D341Med (cell line): ENCODE measurements at places on chromosomes 11 and 22.

DNA sequence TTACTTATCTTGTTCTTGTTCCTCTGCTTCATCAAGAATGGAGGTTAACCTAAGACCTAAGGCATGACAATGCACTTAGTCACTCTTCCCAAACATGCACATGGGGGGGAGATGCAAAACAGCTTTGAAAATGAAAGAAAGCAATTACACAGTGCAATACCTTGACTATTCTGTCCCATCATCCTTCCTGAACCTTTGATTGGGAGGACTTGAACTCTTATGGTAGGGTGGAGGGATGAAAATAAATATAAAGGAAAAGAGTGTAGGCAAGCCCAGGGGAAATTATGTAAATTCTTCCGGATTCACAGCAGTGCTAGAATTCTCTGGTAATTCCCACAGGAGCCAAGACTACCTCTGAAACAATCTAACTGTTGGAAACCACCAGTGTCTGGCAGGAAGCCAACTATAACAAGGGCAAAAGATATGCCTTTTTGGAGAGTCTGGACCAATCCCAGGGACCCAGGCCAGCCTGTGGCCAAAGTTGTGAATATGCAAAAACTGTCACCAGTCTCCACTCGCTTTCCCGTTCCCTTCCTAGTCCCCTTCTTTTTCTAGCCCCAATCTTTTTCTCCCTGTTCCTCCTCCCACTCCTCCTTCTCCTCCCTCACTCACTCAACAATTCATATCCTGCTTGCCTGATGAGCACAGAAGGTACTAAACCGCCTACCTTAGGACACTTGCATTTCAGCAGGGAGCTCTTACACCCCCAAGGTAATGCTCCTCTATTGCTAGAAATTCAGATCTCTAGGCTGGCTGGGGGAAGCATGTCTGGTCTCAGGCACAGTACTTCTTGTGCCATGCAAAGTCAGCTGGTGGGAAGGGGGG lies 2.5 kb upstream of the RCN1 start:
- no peak for DNase-seq

DNA sequence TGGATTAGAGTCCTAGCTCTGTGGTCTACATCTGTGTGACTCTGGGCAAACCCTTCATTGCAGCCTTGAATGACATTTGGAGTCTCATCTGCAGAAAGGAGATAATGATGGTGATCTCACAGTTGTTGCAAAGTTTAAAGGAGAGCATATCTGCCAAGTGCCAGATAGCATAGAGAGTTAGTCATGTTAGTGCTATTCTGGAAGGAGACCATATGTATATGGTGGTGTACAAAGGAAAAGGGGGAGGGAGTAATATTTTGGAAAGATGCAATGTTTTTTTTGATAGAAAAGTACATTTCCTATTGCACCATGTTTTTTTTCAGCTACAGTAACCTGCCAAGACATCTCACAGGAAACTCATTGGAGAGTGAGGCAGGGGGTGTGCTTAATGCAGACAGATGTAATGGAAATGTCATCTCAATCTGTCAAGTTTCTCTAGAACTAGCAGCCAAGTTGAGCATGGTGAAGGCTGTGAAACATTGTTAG lies 92.1 kb upstream of the NARS2 start:
- DNase-seq: no peak

- DNase-seq: no peak
Measured at GRCh38 chr11:68346462-68346790, 34.0 kb downstream of the LRP5 start.

GRCh38 chr22:22712092-22712658 lies 67.8 kb downstream of the GGTLC2 start:
- DNase-seq: no peak

GRCh38 chr11:124793466-124794278 lies 6.5 kb downstream of the MSANTD2 start:
- peak; percentile 43 for DNase-seq

GRCh38 chr11:2473361-2474058 lies 28.7 kb downstream of the KCNQ1 start:
- no peak for DNase-seq

DNA sequence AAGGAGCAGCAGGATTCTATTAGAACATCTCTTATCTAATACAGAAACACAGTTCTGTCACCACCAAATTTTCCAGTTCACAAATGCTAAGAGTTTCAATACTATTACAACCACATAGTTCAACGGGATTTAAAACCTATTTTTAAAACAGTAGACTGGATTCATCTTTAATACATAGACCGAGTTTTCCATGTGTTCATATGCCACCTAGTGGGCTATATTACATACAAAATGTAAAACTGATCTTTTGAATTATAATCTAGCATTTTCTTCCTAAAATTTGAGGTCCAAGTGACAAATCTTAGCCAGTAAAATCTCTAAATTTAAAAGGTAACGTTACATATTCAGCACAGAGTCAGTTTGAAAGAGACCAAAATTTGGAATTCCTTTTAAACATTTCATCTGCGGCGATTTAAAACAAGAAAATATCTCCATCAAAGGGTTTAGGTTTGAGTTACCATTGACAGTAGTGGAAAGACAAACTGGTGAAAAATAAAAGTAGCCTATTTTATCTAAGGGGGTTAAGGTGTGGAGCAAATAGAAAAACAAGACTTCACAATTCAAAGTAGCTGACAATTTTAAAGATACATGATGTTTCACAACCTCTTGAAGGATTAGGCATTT lies 269.3 kb upstream of the MPPED2 start:
- DNase-seq: no peak

DNA sequence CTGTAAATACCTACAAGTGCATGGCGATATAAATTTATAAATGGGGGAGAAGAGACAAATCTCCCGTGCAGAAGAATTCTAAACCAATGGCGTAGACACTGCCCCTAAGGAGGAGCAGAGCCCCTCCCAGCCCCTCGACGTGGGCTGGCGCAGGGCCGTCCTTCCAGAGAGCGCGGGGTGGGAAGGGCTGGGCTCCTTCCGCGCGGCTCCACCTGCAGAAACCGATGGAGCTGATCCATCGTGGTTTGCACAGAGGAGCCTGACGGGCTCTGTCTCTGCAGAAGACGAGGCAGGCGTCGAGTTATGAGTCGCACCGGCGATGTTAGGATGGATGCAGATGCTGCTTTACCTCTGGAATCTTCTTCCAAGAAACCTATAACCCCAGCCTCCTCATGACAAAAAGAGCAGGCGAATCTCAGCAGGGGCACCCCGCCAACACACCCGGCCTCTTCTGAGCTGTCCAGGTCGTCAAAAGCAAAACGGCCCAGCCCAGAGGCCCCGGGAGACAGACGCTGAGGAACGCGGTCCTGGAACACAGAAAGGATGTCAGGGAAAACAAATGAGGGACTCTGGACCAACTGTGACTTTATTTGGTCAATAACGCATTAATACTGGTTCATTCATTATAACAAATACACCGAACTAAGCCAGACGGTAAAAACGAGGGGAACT lies 11.0 kb upstream of the B4GALNT4 start:
- DNase-seq: no peak

DNA sequence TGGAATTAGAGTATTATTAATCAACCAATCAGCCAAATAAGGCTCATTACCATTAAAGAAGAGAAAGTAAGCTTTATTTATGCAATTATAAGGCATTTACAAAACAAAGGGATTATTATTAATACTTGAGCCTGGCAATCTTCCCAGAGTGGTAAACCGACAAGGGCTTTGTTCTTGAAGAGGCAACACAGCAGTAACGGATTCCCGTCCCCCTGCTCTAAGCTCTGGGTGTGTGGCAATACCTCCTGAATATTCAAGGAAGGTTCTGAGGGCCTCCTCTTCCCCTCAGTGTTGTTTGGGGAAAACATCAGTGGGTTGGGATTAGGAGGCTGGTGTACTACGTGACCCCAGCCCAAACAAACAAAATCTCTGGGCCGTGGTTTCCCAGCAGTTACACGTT lies 176.5 kb downstream of the TENM4 start:
- DNase-seq: peak; percentile 65

- DNase-seq: peak; percentile 73
Measured at GRCh38 chr22:21707677-21708076, 27.9 kb downstream of the YPEL1 start.

DNA sequence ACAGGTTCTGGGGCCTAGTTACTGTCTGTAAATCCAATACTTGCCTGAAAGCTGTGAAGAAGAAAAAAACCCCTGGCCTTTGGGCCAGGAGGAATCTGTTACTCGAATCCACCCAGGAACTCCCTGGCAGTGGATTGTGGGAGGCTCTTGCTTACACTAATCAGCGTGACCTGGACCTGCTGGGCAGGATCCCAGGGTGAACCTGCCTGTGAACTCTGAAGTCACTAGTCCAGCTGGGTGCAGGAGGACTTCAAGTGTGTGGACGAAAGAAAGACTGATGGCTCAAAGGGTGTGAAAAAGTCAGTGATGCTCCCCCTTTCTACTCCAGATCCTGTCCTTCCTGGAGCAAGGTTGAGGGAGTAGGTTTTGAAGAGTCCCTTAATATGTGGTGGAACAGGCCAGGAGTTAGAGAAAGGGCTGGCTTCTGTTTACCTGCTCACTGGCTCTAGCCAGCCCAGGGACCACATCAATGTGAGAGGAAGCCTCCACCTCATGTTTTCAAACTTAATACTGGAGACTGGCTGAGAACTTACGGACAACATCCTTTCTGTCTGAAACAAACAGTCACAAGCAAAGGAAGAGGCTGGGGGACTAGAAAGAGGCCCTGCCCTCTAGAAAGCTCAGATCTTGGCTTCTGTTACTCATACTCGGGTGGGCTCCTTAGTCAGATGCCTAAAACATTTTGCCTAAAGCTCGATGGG lies 13.5 kb downstream of the PIK3IP1 start:
- DNase-seq: no peak

DNA sequence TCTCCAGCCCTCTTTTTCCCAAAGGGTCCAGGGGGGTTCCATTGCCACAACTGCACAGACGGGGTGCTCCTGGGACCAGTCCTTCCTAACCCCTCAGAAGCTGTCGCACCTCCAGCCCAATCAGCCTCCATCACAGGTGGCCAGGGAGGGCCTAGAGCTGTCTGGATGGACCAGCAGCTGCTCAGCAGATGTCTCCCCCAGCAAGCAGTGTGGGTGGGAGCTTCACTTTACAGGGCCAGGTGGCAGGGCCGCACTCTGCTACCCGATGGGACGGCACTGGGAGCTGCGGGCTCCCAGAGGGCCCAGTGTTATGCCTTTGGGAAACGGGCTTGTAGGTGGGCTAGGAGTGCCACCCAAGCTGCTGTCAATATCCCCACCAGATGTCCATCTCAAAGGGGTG lies 120.5 kb downstream of the DSCAML1 start:
- peak; percentile 74 for DNase-seq

DNA sequence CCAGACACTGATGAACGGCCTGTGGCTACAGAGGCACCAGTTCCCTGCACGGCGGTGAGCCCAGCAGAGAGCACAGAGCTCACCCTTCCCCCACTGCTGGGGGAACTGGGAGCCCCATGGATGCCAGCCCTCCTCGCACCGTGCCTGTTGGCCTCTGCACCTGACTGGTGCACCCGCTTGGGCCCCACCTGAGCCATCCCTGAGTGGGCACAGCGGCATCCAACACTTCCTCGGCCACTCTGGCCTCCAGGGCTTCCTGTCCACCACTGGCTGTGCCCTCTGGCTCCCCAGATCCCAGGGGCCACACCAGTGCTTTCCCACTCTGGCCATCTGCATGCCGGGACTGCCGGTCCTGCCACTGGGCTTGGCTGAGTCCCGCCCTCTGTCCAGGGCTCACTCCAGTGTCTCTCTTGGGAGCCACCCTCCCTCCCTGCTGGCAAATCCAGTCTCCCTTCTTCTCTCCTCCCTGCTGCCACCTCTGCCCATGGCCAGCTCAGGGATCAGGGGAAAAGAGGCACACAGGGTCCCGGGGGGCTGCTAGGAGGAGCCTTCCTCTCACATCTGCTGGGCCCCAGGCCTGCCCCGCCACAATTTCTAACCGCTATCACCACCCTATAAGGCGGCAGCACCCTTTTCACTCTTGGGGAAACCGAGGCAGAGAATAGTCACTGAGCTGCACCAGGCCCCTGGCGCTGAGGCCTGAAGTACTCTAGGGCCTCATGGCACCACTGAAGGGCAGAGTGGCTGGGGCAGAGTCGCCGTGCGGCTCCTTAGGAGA lies 33.0 kb downstream of the GNB1L start:
- DNase-seq: peak; percentile 33

DNA sequence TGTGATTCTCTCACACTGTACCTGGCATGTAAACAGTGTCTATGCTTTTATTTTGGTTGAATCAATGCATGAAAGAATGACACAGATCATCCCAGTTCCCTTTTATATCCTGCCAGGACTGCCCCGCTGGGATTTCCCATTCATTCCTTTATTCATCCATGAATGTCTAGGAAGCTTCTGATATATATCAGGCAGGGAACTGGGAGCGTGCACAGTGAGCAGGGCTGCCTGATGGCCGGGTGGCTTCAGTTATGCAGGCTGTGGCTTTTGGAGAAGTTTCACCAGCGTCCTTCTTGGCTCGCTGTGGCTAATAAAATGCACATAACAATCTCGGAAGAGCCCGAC lies 789.0 kb downstream of the TBC1D22A start:
- no peak for DNase-seq

DNA sequence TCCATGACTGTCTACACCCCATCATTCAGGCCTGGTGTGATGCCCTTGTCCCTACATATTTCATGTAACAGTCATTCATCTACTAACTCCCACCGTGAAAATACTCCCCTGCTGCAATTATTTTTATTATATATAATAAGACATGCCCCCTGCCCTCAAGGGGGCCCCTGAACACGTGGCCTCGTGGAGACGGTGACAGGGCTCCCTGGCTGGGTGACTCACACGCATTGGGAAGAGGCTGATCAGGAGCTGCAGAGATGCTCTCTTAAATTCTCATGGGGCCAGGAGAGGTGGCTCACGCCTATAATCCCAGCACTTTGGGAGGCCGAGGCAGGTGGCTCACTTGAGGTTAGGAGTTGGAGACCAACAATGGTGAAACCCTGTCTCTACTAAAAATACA lies 88.6 kb downstream of the ST3GAL4 start:
- DNase-seq: no peak

GRCh38 chr11:9155930-9156329 lies 64.5 kb upstream of the SCUBE2 start:
- no peak for DNase-seq

GRCh38 chr11:125337836-125338834 lies 157.9 kb downstream of the FEZ1 start:
- DNase-seq: no peak

GRCh38 chr22:46044621-46045458 lies 67.9 kb upstream of the WNT7B start:
- no peak for DNase-seq

DNA sequence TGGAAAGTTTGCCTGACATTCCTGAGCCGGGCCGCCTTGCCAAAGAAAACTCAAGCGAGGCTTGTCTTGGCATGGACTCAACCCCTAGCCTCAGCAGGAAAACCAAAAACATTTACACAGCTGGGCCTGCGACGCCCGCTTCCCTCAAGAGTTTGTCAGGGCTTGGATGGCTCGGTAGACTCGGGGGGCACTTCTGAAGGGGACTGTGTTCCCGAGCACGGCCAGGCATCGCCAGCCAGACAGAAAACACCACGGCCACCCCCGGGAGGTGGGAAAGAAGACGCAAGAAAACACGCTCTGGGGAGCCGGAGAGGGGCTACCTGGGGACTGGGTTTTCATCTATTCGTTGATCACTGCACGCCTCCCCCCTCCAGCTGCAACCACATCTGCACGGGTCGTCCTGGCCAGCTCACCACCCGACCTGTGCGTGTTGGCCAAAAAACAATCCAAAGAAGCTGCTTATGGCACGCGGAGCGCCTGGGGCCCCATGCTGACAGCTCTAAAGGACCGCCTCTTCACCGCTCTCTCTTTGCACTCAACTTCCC lies 380.7 kb downstream of the MN1 start:
- DNase-seq: no peak
